Nephron progenitor cell (in vitro differentiated cells): ENCODE measurements at places on chromosomes 11 and 22.

- DNase-seq, result peak; percentile 40
Observed at GRCh38 chr11:94741022-94741679, 27.0 kb upstream of the AMOTL1 start.

- DNase-seq, result no peak
Observed at GRCh38 chr11:69330330-69330729, 36.4 kb downstream of the MYEOV start.

GRCh38 chr11:78253797-78254196 is 65.1 kb downstream of the USP35 start:
- no peak for DNase-seq

- DNase-seq, result no peak
Observed at GRCh38 chr11:75600356-75600755, 38.3 kb downstream of the SERPINH1 start.

GRCh38 chr11:8867035-8867434 is 44.0 kb upstream of the AKIP1 start:
- DNase-seq, result no peak
